Skin of body (tissue), 3 donors: ENCODE measurements at places on chromosomes 16 and 17. TPM values are rescaled to one million over a fixed set of nuclear protein-coding genes. Genes with fewer than 3 reads are reported as not detected.

NTN1 gene
- total RNA-seq = 15.9 TPM

ADGRG1 gene
- total RNA-seq = 32.0 TPM

TAT gene
- not detected for total RNA-seq

KRT36 gene
- total RNA-seq = 1.9 TPM

DNA sequence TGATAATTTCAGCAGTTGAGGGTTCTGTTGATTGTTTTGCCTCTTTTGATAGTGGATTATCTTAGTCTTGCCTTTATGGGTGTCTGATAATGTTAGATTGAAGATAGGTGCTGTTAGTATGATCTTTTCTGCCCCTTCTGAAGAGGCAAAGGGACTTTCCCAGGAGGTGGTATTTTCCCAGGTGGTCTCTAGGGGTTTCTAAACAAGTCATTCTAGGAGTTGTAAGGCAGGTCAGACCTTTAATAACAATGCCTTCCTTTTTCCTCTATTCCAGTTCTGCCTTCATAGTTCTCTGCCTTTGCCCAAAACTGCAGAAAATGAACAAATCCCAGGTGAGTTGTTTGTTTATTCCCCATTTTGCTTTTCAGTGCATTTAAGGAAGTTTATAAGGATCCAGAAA lies 4.3 kb downstream of the ZFP1 start:
- no peak for DNase-seq

- no peak for DNase-seq
These were observed 862 bp downstream of the DCAKD start for GRCh38 chr17:45050481-45051059.

DNA sequence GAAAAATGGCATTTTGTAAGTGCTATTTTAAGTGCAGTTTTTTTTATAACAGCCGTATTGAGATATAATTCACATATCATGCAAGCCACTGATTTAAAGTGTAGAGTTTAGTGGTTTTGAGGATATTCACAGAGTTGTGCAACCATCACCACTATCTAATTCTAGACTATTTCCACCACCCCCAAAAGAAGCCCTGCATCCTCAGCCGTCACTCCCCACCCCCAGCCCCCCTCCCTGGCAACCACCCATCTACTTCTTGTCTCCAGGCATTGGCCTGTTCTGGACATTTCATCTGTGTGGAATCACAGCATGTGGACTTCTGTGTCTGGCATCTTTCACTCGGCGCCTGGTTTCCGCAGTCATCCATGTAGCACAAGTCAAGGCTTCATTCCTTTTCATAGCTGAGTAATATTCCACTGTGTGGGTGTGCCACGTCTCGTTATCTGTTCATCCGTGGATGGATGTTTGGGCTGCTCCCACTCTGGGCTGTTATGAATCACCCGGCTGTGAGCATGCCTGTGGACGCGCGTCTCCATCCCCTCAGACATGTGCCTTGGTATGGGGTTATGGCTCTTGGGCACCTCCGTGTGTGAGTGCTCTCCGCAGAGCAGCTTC lies 138.4 kb upstream of the CIBAR2 start:
- no peak for DNase-seq

GRCh38 chr17:80821546-80821945 lies 170.1 kb upstream of the CHMP6 start:
- DNase-seq = no peak

DNA sequence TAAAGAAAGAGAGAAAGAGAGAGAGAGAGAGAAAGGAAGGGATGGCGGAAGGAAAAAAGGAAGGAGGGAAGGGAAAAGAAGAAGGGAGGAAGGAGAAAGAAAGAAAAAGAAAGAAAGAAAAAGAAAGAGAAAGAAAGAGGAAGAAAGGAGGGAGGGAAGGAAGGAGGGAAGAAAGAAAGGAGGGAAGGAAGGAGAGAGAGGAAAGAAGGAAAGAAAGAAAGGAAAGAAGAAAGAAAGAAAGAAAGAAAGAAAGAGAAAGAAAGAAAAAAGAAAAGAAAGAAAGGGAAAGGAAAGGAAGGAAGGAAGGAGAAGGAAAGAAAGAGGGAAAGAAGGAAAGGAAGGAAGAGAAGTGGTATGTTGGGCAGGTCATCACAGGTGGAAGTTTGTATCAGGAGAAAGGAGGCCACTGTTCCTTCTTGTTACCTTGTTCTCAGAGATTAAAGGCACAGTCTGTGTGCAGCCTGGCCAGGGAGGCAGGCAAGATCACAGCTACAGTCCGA lies 19.3 kb downstream of the SLC35G3 start:
- no peak for DNase-seq

DNA sequence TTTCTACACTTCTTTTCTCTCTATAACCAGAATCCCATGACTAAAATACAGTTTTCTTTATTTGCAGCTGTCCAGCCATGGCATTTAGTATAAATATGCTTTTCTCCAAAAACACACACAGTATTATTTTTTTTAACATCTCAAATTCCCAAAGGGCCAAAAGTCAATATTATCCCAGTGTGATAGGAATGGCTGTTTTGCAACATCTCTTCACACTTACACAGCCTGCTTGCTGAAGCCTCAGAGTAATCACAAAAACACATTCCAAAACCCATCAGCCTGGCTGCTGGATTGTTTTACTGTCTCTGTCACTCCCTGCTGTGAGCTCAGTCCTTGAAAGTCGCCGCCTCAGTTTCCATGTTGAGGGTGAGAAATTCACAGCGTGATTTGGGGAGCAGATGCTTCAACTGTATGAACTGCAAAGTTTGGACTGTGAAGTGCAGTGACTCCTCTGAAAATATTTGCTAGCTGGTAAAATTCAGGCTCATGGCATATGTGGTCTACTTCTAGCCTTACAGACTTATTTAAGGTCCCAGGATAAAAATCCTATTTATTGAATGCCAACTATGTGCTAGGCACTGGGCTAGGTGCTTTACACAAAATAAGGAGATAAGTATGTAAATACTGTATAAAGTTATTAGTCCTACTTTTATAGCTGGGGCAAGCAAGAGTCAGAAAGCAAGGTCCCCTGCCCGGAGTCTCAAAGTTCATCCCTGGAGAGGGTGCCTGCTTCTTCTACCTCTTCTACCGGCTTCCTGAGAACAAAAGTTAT lies 116.5 kb downstream of the SOCS1 start:
- DNase-seq = peak; percentile 87

GRCh38 chr17:41986634-41987033 lies 20.0 kb downstream of the CNP start:
- DNase-seq = no peak

DNA sequence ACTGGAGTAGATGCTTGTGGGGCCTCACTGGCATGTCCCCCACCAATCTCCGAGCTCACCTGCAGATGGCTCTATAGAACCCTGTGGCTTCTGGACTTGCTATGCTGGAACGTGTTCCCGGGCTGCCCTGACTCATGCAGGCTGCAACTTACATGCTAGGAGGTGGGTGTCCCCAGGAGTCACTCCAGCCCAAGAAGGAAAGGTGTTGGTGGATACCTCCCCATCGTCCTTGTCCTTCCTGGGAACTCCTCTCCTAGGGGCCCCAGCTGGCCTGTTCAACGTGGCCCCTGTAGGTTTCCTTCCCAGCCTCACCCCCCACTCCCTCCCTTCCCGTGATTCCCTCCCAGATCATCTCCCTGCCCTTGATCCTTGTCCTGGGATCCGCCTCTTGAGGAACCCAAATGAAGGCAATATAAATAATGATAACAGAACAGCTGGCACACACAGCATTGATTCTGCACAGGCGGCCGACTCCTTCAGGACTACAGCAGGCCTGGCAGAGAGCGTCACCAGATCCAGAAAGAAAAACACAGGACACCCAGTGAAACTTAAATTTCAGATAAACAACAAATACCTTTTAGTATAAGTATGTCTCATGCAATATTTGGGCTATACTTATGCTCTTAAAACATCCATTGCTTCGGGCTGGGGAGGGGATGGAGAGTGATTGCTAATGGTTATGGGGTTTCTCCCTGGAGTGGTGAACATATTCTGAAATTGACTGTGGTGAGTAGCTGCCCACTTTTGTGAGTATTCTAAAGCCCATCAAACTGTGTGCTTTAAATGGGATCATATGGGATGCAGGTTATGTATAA lies 221.1 kb upstream of the GSE1 start:
- DNase-seq = no peak
